Purkinje cell (primary cell): ENCODE measurements at places on chromosomes 16 and 17. TPM values are rescaled to one million over a fixed set of nuclear protein-coding genes. Genes with fewer than 3 reads are reported as not detected.

The CDH5 gene
- 0.76 TPM in 1 of 2 replicates, not detected in the other for polyA plus RNA-seq

The FBXO39 gene
- not detected in 2 replicates for polyA plus RNA-seq

The ACSM2A gene
- not detected in 2 replicates for polyA plus RNA-seq

The CBLN1 gene
- polyA plus RNA-seq = 4.5 and 6.5 TPM in 2 replicates

The TBX2 gene
- polyA plus RNA-seq = not detected in 2 replicates

The DPEP3 gene
- not detected in 2 replicates for polyA plus RNA-seq

The IRX5 gene
- polyA plus RNA-seq = 1.2 TPM in 2 replicates

The PRSS53 gene
- polyA plus RNA-seq = not detected in 2 replicates
